Hematopoietic multipotent progenitor cell treated with erythropoietin and hydrocortisone succinate and interleukin-3 and kit ligand, for 15 days (in vitro differentiated cells): ENCODE measurements at places on chromosomes 7 and 10.

DNA sequence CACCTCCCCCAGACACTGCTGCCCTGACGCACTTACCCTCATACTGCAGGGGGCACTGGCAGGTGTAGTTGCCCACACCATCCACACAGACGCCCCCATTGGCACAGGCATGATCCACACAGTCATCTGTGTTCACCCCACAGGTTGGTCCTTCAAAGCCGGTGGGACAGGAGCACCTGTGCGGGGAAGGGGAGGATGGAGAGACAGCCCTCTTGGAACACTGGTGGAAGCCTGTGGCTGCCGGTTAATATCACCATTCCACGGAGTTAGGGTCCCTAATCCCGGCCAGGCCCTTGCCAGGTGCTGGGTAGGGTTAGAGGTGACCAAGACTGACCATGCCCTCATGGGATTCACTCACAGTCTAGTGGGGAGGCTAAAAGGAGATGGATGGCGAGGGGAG is 171.8 kb downstream of the SLIT1 start:
- DNase-seq = no peak

DNA sequence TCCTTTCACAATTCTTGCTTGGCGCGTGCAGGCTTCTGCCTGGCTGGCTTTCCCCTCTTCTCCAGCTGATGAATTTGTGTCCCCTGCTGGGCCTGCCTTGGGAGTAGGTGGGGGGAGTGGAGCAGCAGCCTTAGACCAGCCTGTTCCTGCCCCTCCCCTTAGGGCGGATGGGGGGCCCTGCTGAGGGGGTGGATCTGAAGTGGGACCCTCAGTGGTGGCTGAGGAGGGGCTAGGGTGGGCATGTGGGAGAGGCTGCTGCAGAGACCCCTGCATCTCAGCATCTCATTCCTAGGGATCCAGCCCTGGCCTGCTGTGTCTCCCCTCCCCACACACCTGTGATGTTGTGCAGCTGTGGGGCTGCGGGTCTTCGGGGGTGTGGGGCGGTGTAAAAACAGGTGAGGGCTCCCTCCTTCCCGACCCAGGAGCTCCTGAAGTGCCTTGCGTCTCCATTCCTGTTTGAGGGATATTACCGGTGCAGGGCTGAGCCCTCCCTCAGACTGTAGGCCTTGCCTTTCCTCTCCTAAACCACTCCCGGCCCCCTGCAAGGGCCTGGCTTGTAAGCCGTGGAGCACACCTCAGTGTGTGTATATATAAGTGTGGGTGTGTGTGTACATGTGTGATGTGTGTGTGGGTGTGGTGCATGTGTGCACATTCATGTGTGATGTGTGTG is 24.7 kb downstream of the ADCYAP1R1 start:
- DNase-seq = no peak

GRCh38 chr7:43612599-43613589 is 30.0 kb downstream of the STK17A start:
- no peak for DNase-seq

GRCh38 chr10:75395932-75396630 is 5.5 kb downstream of the ZNF503 start:
- no peak for DNase-seq

DNA sequence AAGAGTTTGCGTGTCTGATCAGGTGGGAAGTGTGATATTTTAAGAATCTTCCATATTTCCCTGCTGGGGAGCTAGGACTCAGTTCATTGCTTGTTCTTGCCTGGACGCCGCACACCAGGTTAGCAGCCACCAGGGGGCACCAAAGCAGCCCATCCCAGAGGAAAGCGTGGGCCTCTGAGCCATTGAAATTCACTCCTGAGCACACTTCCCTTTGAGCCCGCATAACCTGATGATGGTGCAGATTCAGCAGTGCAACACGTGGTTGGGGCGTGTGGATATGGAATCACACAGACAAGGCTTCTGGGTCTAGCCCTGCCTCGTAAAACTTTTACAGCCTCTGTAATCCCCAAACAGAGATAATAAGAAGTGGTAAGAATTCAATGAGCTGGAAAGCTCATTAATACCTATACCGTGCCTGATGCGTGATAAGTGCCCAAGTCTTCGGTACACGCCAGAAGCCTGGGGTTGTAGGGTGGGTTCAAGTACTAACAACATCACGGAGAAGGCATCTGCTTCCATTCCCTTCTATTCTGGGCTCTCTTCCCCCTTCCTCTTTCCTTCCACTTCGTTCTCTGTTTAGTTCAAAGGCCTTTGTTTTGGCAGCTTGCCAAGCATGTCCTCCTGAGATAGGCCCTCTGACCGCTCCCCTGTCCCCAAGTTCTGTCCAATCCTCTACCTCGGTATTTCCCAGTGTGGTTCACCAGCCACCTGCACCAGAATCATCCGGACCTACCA is 130.1 kb upstream of the KMT2E start:
- DNase-seq = peak; percentile 67

GRCh38 chr10:58637352-58637751 is 124.7 kb downstream of the BICC1 start:
- DNase-seq = no peak

GRCh38 chr10:114694752-114695151 is 36.7 kb upstream of the ABLIM1 start:
- DNase-seq = peak; percentile 5

GRCh38 chr7:150389532-150389816 is 10.3 kb downstream of the ZNF775 start:
- DNase-seq = no peak

DNA sequence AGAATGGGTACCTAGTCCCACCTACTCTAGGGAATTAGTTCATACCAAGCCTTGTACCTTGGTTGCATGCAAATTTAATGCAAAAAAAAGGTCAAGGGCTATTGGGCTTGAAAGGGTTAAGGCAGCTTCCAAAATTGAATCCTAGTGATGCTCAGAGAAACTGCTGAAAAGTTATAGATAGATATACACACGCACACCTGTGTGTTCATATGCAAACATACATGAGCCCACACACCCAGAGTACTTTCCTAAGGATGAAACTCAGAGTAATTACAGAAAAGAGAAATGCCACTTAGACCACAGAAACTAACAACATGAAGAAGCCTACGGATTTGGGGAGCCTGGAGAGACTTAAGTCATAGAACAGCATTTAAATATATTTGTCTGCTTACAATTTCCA is 1.5 kb downstream of the SLC25A13 start:
- DNase-seq = no peak

GRCh38 chr7:24982917-24983316 is 2.9 kb upstream of the OSBPL3 start:
- DNase-seq = no peak

DNA sequence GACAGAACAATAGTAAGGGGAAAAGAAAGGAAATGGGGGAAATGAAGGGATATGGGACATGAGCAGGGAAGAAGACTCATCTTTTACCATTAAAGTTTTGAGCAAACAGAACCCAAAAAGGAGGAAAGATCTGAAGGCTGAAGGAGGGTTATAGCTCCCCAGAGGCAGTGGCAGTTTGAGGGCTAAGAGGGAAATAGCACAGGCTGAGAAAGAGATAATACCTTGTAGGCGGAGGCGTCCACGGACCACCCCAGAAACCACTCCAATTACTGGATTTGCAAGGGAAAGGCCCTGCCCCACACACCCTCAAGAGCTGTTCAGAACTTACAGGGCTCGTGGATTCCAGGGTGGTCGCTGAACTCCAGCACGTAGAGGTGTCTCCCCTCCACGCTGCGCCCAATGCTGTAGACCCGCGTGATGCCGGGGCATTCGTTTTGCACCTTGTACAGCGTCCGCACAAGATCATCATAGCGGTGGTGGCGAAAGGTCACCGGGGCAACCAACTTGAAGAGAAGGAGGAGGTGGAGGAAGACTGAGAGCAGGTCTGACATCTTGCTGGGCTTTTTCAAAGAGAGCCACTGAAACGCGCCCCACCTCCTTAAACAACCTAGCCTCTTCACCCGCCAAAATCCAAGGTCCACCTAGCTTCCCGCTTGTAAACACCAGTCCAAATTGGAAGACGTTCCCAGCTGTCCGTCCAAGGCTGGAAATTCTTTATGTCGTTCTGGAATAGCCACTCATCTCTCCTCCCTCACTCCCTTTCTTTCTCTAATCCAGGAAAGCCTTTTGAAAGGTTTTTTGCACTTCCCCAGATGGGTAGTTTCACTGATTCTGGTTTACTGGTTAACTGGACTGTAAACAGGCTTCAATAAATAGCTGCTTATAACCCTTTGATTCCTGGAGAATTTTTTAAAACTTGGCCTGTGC is at the start of gene CPN1:
Gene CPN1, minus strand, starts transcription at position 795 of the 927 bp plus-strand sequence. Its CDS starts 244 bp downstream, at position 551.
- DNase-seq = no peak

- no peak for DNase-seq
Observed at GRCh38 chr7:82234457-82235049, 209.0 kb downstream of the CACNA2D1 start.

DNA sequence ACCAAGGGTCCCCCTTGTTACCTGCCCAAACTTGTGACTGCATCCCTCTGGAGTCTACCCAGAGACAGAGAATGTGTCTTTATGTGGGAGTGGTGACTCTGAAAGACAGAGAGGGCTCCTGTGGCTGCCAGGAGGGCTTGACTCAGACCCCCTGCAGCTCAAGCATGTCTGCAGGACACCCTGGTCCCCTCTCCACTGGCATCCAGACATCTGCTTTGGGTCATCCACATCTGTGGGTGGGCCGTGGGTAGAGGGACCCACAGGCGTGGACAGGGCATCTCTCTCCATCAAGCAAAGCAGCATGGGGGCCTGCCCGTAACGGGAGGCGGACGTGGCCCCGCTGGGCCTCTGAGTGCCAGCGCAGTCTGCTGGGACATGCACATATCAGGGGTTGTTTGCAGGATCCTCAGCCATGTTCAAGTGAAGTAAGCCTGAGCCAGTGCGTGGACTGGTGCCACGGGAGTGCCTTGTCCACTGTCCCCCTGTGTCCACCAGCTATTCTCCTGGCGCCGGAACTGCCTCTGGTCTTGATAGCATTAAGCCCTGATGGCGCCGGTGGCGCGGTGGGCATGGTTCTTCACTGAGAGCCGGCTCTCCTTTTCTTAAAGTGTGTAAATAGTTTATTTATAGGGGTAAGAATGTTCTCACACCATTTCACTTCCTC is 19.4 kb upstream of the SH2D4B start:
- no peak for DNase-seq

GRCh38 chr10:86749854-86750253 is 6.6 kb upstream of the BMPR1A start:
- no peak for DNase-seq

GRCh38 chr10:130046591-130046990 is 64.0 kb downstream of the C10orf143 start:
- DNase-seq = no peak

- no peak for DNase-seq
Observed at GRCh38 chr7:116521046-116521664, 3.7 kb upstream of the CAV1 start.

- DNase-seq = no peak
Observed at GRCh38 chr10:12351889-12352288, 2.5 kb downstream of the CAMK1D start.

GRCh38 chr7:69336976-69337375 is 261.3 kb upstream of the AUTS2 start:
- no peak for DNase-seq

DNA sequence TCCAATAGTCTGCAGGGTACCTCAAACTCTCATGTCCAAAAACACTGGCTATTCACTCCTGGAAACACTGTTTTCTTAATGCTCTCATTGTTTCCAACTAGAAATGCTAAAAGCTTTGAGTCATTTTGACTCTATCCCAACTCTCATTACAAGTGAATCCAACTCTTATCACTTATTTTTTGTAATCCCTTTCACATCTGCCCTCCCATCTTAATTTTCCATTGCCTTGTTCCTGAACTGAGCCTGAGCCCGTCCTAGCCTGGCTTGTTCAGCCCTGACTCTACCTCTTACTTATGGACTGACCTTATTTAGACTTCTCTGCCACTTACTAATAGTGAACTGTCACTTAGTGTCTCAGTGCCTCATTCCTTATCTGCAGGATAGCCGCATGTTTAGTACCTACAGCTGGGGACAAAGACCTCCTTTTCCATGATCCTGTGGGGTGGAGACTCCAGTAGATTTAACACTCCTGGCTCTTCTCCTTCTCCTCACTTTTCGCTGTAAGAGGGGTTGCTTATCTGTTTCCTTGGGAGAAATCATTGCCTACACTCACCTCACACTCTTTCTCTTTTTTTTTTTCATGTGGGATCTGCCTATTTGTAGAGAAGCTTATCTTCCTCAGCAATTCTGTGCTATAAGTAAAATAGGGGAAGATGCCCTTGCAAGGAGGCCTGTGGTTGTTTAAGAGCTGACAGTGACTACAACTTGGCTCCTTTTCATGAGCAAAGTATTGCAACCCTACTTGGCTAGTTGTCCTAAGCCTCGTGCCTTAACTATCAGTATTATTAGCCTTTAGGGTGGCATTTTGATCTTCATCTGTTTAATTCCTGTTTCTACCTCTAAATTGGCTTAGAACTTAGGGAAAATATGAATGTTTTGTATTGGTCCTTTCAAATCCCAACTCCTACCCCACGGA is 56.4 kb downstream of the SLC16A12 start:
- no peak for DNase-seq

- no peak for DNase-seq
Observed at GRCh38 chr10:74150204-74150989, at the start of gene AP3M1. TSS of gene AP3M1 (minus strand) at chr10:74150828. CDS start at chr10:74138379, 12,449 bp downstream.

GRCh38 chr7:134016223-134016941 is 110.8 kb upstream of the LRGUK start:
- DNase-seq = no peak

DNA sequence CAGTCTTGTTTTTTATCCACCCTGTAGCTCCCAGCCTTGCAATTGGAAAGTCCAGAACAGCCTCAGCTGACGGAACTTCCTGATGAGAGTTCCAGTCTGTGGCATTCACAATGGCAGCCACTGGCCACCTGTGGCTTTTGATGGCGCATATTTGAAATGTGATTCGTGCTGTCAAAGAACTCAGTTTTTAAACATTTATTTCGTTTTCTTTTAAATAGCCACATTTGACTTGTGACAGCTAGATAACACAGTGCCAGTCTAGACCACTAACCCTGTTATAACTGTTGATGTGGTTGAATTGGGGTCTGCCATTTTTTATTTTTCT is 97.3 kb downstream of the INPP5A start:
- no peak for DNase-seq

GRCh38 chr10:81576336-81576735 is 298.7 kb upstream of the NRG3 start:
- no peak for DNase-seq

GRCh38 chr10:10780746-10781145 is 236.9 kb upstream of the CELF2 start:
- DNase-seq = no peak

GRCh38 chr7:75642810-75643486 is 95.8 kb downstream of the HIP1 start:
- peak; percentile 58 for DNase-seq

- DNase-seq = no peak
Observed at GRCh38 chr7:100148225-100148558, 526 bp upstream of the LAMTOR4 start.

- DNase-seq = no peak
Observed at GRCh38 chr10:44198780-44199097, 186.2 kb downstream of the CXCL12 start.

- no peak for DNase-seq
Observed at GRCh38 chr10:110631934-110632333, 12.2 kb upstream of the RBM20 start.
